ENCODE measurements at places on chromosomes 11 and 22. TPM values are rescaled to one million over a fixed set of nuclear protein-coding genes. Genes with fewer than 3 reads are reported as not detected.

The ZPR1 gene
- total RNA-seq, result 29.7 TPM

The PRDM11 gene
- total RNA-seq, result 3.3 TPM

The TBX1 gene
- 0.17 TPM for total RNA-seq

The OR5T2 gene
- total RNA-seq, result not detected

The KRTAP5-11 gene
- total RNA-seq, result not detected
